NCI-H345 (cell line): ENCODE measurements at places on chromosomes 6 and 20.

DNA sequence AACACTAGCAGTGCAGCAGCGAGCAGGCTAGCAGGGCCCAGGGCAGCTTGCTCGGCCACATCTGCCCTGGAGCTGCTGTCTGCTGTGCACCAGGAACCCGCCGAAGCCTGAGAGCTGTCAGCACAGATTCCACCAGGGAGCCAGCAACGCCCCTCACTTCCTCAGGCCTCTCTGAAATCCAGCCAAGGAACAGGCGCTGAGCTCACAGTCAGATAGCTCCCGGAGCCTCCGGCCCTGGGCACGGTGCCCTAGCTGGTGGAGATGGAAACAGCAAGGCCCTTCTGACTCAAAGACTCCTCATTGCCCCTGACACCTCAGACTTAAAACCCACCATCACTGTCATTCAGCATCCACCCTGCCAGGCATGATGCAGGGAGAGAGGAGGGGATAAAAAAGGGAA lies 839.4 kb downstream of the MAFB start:
- no peak for DNase-seq

DNA sequence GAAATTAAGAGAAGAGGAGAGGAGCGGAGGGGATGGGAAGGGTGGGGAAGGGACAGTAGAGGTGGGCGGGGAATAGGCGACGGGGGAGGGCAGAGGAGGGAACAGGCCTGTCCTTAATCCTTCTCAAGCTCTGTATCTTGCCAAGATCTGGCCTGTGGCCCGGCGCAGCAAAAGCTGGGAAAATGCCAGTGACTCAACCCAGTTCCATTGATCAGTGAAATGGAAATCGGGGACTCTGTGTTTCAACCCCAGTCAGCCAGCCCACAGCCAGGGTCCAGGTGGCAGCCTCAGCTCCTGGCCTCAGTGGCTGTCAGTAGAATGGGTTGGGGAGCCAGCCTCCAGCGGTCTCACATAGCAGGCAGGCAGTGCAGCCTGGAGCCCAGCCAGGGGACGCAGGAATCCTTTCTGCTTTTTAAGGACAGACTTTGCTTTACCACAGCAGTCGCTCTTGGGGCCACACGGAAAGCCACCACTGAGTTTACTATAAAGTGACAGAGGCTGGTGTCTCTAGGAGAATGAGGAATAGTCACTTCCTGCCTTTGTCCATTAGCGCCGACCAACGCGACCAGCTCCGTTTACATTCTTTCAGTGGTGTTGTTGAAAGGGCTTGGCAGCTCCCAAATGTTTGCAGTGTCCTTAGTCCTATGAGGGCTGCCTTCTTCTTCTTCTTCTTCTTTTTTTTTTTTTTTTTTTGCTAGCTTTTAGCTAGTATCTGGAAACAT lies 128.0 kb downstream of the RIN2 start:
- DNase-seq, result no peak

GRCh38 chr6:154252678-154253077 lies 103.9 kb downstream of the IPCEF1 start:
- DNase-seq, result no peak

DNA sequence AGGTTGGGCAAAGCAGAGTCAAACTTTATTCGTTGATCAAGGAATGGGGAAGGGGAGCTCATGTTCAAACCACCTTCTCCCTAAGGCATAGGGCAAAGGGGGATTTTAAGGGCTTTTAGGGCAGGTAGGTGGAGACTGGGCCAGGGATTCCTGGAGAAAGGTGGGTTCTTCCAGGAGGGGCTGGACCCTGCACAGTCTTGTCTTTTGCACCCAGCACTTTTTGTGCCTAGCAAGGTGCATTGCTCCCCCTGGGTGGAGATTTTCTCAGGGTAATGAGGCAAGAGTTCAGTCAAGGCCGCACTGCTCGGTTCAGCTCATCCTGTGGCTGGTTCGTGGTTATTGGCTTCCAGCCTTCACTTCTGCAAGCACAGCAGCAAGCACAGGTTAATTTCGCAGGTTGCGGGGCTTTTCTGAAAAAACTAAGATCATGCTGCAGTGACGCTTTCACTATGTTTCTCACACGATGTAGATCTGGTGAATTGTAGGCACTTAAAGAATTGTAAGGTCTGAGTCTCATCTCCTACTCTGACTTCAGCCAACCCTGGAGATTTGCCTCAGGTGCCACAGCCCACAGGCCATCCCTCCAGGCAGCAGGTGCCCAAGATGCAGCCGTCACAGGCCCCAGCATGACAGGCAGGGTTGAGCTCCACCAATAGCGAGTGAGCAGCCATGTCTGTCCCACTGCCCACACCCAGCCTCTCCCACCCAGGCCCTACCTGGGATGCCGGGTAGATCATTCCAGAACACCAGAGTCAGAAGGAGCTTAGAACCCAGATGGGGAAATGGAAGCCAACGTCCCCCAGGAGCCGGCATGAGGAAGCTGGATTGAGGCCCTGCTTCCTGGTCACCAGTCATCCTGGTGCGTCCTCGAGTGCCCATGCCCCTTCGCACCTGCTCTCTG lies 37.1 kb downstream of the SUN5 start:
- DNase-seq, result no peak

DNA sequence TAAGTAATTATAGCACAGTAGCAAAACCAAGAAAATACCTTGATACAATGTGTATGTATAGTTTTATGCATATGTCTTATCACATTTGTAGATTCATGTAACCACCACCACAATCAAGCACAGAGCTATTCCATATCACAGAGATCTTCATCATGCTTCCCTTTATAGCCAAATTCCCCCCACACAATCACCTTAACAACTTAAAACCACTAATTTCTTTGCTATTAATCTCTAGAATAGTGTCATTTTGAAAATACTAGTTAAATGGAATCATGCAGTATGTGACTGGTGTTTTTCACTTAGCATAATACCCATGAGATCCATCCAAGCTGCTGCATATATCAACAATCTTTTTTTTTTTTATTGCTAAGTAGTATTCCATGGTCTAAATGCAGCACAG lies 8.2 kb downstream of the HLA-DRA start:
- no peak for DNase-seq

DNA sequence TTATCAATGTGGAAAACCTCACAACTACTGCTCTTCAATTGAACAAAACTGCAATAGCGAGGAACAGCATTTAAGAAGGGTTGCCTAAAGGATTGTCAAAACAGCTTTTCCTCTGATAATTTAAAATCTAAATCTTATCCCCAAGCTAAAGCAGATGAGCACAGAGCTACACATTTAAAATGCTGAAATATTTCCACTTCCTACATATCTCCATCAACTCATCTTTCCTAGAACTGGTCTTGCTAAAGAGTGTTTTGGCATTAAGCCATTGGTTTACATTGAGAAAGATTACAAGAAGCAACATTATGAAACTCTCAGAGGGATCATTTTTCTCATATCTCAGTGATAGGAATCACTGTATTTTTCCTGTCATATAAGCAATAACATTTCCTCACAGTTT lies 3.6 kb downstream of the OR10C1 start:
- no peak for DNase-seq

- DNase-seq, result no peak
Observed at GRCh38 chr20:24672181-24672880, 202.9 kb downstream of the SYNDIG1 start.

GRCh38 chr6:166351715-166352285 lies 9.5 kb upstream of the SFT2D1 start:
- DNase-seq, result peak; percentile 45

DNA sequence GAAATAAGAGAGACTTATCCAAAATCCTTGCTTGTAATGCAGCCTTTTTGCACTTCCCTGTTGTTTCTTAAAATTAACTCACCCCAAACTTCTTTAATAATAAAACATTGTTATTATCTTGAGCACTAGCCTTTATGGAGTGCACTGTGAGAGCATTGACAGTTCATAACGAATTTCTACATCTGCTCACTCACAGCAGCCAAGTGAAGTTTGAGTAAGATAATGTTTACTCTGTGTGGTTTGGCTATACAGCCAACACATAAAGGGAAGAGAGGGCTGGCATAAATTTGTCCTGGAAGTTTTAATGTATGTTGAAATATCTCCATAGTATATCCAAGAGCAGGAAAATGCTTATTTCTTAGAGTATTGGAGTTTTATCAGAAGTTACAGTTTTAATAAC lies 227.9 kb downstream of the FRK start:
- DNase-seq, result no peak

DNA sequence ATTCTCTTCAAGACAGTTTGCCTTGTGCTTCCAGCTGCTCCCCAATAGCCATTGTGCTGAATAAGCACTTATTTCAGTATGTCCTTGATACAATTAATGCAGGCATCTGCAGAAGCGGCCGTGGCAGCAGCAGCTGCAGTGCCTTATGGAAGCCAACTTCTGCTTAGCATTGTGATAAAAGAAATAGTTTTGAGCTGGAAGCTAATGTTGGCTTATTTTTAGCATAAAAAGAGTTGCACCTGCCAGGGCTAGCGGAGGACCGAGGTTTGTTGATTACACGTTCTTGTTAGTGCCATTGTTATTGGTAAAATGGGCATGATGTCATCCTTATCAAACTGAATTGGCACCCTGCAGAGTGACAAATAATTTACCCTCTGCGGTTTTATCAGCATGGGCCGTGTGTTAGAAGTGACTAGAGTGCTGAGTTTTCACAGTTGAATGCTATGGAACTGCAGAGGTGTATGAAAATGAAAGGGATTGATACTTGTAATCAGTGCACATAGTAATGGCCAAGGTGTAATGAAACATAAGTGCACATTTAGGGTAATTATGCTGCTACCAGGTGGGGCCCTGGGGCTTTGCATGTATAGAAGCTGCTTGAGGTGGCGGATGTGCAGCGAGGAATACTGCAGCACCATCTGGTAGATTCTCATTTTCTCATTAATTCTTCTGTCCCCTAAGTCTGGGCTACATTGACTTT lies 334.3 kb downstream of the CDKAL1 start:
- peak; percentile 98 for DNase-seq

DNA sequence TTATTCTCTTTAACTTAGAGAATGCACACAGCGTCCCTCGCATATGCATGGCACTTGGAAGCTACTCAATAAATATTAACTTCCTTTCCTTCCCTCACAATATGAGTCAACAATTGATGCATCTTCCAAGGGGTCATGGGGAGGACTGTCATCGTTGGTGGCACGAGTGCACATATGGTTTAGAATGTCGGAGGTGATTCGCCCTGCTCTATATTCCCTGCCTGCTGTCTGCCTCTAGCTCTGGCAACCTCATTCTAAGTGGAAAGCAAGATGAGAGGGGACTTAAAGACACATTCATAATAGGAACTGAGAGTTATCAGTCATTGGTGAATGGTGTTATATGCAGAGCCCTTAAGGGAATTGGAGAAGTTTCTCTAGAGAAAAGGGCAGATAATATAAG lies 44.6 kb downstream of the MAK start:
- no peak for DNase-seq

GRCh38 chr6:128572294-128572693 lies 51.9 kb upstream of the PTPRK start:
- DNase-seq, result no peak

DNA sequence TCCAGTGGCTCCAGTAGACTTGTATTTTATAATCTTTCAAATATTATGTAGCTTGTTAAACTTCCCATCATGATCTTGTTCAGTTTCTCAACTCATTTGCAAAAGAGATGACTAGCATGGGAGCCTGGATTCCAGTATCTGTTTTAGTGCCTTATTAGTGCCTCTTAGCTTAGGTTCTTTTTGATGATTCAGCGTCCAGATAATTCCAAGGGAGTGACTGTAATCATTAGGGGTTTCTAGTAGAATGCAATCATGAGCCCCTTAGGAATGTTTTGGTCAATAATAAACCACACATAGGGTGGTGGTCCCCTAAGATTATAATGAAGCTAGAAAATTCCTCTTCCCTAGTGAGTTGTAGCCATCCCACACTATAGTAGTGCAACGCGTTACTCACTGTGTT lies 7.0 kb downstream of the CD2AP start:
- DNase-seq, result no peak

GRCh38 chr6:30206799-30207618 lies 6.2 kb downstream of the TRIM26 start:
- no peak for DNase-seq

- DNase-seq, result no peak
Observed at GRCh38 chr6:167232356-167232755, 58.8 kb upstream of the UNC93A start.

DNA sequence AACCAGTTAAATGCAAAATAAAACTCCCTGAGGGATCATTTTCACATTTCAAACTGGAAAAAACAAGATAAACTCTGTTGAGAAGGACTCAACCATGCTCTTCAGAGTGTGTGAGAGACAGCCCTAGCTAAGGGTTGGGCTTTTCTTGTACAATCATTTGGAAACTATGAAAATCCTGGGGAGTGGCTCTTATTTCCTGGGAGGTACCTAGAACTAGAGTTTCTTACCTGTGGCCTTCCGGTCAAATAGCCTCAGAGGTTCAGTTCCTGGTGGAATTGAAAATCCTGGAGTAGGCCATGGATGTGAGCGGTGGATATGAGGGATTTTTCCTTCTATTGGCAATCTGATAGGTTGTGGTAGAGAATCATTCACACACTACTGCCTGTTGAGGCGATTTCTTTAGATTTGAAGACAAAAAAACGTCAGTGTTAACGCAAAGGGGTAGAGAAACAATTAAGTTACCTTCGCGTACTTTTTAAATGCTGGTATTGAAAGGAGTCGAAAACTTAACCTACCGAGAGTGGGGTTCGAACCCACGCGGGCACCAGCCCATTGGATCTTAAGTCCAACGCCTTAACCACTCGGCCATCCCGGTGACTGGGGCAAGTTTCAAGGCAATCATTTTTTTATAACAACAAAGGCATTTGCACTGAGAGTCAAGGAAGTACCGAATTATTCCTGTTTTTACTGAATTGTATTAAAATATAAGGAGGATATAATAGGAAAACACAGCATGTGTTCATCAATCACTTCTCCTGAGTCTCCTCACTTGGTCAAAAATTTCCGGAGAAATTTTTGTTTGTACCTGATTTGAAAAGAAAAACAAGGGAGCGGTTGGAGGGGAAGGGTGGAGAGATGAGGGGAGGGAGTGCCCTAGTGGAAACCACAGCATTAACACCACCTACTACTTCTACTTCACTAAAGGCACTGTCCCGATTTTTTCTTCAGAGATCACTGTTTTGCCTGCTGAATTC lies 191.3 kb downstream of the OR2B2 start:
- no peak for DNase-seq

GRCh38 chr6:115770851-115771250 lies 289.8 kb downstream of the FRK start:
- DNase-seq, result no peak

GRCh38 chr6:118356054-118356453 lies 192.0 kb upstream of the PLN start:
- DNase-seq, result no peak

GRCh38 chr20:51500311-51500710 lies 42.2 kb downstream of the NFATC2 start:
- DNase-seq, result no peak

DNA sequence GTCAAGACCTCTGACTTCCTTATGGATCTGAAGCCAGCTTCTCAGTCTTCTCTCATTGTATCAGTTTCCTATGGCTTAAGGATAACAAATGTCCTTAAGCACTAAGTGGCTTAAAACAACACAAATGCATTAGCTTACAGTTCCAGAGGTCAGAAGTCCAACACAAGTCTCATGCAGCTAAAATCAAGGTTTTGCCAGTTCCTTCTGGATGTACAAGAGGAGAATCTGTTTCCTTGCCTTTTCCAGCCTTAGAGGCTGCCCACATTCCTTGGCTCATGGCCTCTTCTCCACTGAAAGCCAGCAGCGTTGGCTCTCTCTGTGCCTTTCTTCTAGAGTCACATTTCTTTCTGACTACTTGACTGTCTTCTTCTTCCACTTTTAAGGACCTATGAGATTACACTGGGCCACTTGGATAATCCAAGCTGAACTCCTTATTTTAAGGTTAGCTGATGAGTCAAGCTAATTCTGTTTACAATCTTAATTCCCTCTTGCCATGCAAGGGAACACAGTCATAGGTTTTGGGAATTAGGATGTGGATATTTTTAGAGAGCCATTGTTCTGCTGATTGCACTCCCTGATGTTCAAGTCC lies 179.0 kb downstream of the BCAS1 start:
- no peak for DNase-seq

GRCh38 chr6:106339334-106340029 lies 13.9 kb upstream of the ATG5 start:
- peak; percentile 76 for DNase-seq
